ENCODE measurements at places on chromosomes 1 and 21. TPM values are rescaled to one million over a fixed set of nuclear protein-coding genes. Genes with fewer than 3 reads are reported as not detected.

Gene GABRD
- 0.46 TPM for total RNA-seq

Gene ITLN1
- total RNA-seq, result not detected

Gene ZSWIM5
- 0.64 TPM for total RNA-seq

Gene RNU1-3
- total RNA-seq, result 9.0 TPM

Gene LCE3E
- not detected for total RNA-seq

Gene SHISAL2A
- total RNA-seq, result 0.86 TPM

Gene MPL
- total RNA-seq, result 0.22 TPM

Gene BEND5
- total RNA-seq, result not detected

Gene SLFNL1
- total RNA-seq, result not detected

Gene VWA5B1
- not detected for total RNA-seq

Gene CYYR1
- total RNA-seq, result not detected

Gene CCDC181
- 0.12 TPM for total RNA-seq

Gene HPCAL4
- total RNA-seq, result 0.31 TPM

Gene TDRD5
- 0.05 TPM for total RNA-seq

Gene AMPD2
- total RNA-seq, result 21.1 TPM

Gene PTPRC
- not detected for total RNA-seq

Gene OR2L3
- total RNA-seq, result not detected

Gene UBE2U
- not detected for total RNA-seq

Gene TNFAIP8L2
- not detected for total RNA-seq

Gene CRNN
- not detected for total RNA-seq

Gene CYP4A11
- total RNA-seq, result not detected

Gene ALG14
- total RNA-seq, result 8.1 TPM

Gene NEK2
- total RNA-seq, result 44.2 TPM

Gene TESK2
- 0.32 TPM for total RNA-seq

Gene AGL
- 3.5 TPM for total RNA-seq

Gene KLF17
- 0.43 TPM for total RNA-seq

Gene RHBDL2
- total RNA-seq, result 2.1 TPM
